ENCODE measurements at places on chromosomes 5 and 9.

DNA sequence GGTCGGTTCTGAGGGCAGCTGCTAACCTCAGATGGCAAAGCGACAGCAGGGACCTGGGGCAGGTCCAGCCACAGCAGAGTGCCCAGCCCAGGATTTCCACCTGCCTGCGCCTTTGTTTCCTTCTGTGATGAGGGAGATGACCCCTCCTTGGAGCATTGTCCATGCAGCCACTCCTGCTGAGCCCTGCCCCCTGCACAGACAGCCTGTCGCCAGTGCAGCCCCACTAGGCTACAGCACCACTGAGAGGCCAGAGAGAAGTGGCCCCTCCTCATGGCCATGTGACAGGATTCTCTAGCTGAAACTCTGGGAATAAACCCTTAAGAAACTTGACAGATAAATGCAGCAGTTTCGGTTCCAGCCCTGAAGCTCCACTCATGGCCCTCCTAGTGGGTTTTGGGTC lies 10.5 kb upstream of the MRNIP start:
- DNase-seq = no peak

DNA sequence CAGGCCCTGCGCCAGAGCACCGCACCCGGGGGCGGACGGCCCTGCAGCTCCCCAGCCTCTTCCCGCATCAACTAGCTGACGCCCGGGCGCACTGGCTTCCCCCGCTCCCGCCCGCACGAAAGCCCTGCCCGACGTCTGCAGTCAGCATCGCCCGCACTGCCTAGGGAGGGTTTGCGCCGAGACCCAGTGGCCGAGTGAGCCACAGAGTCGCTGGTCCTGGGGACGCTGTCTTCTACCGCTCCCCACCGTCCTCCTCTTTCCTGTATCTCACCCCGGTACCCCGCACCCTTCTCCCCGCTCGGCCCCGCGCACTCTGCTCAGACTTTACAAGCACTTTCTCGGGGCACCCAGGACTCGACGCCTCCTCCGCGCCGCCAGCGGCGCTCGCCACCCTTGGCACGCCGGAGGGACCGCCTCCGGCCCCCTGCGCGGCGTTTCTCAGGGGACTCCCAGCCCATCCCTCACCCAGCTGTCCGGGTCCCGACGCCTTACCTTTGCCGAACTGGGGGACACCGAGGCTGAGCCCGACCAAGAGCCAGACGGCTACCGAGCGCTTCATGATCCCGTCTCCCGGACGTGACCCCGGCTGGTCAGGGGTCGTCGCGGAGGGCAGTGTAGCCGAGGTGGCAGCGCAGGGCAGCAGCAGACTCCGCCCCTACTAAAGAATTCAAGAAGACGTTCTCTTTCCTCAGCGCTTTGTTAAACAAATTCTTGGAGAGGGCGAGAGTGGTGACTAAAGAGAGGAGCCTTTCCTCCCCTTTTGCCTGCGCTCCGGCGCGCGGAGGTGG lies 670 bp downstream of the EDIL3 start:
- DNase-seq = no peak

- DNase-seq = no peak
These were observed 539.7 kb upstream of the DAP start for GRCh38 chr5:11300736-11301135.

DNA sequence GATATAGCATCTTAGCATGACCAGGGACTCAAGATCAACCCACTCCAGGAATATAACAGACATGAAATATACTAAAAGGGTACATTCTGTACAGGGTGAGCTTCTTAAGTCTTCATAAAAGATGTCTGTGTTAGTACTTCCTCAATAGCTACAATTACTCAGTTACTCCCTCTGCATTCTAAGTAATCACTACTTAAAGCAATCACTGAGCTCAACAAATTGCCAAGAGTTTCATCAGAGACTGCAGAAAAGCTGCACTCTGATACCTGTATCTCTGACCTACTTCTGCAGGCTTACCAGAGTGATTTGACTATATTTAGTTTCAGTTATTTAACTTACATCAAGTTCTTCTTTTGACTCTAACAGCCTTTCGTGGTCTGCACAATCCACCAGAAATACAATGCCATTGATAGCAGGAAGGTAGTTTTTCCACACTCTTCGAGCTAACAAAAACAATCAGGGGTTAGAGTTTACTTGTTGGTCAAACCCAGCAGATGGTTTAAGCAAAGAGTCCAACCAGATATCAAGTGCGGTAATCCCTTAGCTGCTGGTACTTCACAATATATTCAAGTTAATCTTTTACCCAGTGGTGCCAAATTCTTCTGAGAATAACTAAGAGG lies 23.3 kb downstream of the SAR1B start:
- no peak for DNase-seq

DNA sequence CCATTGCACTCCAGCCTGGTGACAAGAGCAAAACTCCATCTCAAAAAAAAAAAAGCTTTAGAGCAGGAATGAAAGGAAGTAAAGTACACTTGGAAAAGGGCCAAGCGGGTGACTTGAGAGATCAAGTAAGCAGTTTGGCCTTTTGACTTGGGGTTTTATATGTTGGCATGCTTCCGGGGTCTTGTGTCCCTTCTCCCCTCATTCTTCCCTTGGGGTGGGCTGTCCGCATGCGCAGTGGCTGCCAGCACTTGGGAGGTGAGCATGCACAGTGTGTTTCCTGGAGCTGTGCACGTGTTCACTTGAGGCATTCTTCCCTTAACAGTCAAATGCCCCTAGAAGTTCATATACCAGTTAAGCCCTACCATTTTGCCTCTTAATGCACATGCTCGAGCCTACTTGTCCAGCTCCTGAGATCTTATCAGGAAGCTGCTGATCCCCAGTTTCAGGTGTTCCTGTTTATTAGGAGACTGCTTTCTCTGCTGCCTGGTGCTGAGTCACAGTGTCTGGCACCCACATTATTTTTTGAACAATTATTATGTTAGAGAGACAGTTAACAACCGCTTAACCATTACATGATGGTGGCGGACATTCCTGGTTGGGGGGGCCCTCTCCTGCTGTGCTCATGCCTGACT lies 32.6 kb upstream of the PRRC2B start:
- DNase-seq = peak; percentile 18

- DNase-seq = no peak
These were observed 290.9 kb downstream of the CDK5RAP2 start for GRCh38 chr9:120289098-120289497.

DNA sequence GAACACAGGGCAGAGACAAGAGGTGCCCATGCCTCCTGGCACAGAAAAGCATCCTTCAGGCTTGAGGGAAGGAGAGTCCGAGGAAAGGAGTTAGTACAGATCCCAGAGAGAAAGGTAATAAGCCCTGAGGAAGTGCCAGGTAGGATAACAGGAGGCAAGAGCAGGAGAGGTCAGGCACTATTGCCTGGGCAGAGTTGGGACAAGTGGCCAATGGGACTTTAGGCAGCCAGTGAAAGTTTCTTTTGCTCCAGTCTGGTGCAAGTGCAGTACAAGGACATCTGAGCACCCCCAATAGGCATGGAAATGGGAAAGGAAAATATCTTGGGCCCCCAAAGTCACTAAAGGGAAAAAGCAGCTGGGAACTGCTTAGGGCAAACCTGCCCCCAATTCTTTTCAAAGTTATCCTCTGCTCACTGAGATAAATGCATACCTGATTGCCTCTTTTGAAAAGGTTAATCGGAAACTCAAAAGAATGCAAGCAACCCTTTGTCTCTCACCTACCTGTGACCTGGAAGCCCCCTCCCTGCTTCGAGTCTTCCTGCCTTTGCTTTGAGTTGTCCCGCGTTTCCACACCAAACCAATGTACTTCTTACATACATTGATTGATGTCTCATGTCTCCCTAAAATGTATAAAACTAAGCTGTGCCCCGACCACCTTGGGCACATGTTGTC lies 46.5 kb downstream of the ELOVL7 start:
- no peak for DNase-seq

- DNase-seq = no peak
These were observed 32.4 kb downstream of the ABCA1 start for GRCh38 chr9:104895572-104895971.

- DNase-seq = no peak
These were observed 12.9 kb downstream of the PLPP7 start for GRCh38 chr9:131302244-131303075.

DNA sequence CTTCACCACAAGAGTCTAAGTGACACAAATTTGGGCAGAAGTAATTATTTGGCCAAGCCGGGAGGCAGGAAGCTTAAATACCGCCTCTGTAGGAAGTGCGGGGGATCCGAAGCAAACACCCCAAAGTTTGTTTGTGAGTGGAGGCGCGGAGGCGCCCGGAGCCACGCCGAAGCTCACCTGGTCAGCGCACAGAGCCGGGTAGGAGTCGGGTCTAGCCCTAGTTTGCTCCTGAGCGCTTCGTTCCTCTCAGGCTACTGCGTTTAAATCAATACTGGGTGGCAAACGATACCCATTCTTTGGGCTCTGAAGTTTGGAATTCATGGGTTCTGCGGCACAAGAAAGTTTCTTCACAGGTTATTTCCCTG lies 855 bp downstream of the MCC start:
- DNase-seq = no peak

DNA sequence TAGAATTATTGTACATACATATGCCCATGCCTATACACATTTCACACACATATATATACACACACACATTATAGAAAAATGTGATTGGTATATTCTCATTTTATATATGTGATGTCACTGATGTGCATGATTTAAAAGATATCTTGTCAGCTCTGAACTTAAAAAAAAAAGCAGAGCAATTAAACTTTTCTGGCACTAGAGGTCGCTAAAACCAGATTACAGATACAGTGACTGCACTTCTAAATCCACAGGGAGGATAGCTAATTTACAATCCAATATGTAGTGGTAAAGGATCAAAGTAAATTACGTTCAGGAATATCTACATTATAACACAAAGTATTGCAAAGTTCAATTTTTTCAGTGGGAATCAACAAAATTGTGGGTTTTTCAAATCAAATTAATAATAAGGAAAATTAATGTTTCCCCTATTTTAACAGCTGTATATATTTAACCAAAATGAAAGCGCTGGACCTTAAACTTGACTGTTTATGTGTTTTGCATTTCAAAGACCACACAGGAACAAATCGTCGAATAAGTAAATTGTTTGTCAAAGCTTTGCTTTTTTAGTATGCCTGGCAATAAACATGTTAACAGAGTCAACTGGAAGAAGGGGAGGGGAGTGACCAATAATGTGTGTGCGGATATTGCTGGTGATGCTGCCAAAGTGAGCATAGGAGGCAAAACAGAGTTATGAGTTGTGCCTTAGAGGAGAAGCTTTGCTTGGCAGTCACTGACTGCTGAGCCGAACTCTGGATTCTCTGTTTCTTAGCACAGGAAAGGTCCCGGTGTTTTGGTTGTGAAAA lies 1201.4 kb upstream of the C9orf72 start:
- no peak for DNase-seq

DNA sequence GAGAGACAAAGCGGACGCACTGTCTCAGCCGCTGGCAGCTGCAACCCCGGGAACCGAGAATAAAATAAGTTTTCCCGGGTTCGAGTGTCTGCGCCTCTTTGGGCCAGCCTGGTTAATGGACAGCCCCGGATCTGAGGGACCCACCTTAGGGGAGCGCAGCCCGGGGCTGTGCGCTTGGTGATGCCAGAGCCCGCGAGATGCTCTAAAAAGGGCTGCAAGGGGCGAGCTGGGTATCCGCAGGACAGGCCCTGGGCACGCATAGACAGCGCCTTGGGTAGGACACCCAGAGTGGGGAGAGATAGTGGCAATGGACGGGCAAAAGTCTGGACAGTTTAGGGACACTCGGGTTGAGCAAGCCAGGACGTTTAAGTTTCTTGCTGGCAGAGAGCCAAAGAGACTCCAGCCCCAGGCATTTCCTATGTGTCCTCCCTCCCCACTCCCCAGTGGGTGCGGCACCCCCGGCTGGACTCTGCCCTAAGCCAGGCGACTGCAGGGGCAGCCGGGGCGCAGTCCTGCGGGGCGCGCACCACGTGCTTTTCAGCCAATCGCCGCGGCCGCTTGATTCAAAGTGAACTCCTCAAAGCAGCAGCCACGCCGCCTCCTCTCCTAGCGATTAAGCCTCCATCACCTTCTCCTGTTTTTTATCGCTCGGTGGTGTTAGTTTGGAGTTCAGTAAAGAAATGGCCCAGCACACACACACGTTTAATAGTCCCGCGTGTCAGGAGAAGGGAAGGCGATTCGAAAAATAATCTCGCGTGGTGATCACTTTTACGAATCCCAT lies 616 bp upstream of the ENC1 start:
- no peak for DNase-seq

DNA sequence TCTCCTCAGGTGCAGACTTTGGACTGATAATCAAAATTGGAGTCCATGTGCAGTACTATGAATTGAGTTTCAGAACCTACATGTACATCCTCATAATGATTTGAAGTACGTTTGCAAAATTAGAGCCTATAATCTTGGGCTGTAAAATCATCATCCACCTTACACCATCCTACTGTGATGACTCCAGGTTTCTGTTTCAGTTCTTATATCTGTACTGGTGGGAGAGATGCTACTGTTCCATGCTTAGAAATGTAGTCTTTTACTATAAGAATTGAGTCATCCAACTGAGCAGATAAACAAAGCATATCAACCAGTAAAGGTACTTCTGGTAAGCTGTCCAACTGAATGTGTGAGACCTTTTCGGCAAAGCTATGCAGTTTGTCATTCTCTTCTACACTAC lies 586.3 kb upstream of the FAM174A start:
- no peak for DNase-seq

- no peak for DNase-seq
These were observed 45.3 kb upstream of the FOXE1 start for GRCh38 chr9:97807681-97808080.

DNA sequence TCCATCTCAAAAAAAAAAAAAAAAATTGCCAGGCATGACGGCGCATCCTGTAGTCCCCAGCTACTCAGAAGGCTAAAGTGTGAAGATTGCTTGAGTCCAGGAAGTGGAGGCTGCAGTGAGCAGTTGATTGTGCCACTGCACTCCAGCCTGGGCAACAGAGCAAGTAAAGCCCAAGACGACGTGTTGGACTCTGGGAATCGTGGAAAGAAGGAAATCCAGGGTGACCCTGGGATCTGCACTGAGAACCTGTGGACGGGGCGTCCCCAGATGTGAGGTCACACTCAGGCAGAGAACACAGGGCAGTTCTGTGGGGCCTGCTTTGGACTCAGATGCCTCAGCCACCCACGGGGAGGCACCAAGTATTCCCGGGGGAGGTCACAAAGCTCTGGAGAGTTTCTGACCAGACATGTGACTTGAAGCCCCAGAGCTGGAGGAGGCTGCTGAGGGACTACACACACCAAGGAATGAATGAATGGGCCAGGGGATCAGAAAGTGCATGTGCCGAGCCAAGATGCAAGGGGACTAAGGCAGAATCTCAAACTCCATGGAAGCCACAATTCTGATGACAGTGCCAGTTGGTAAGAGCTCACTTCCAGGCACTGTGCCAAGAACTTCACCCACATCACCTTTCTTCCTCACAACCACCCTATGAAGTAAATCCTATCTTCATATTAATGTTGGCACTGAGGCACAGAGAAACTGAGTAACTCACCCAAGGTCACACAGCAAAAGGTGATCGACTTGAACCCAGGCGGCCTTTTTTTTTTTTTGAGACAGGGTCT lies 12.9 kb downstream of the DYNC2I2 start:
- DNase-seq = no peak

- DNase-seq = no peak
These were observed 203.7 kb downstream of the NXNL2 start for GRCh38 chr9:88738709-88739108.

- no peak for DNase-seq
These were observed 16.5 kb downstream of the BHMT2 start for GRCh38 chr5:79086116-79086515.

- DNase-seq = no peak
These were observed 195.0 kb upstream of the GHR start for GRCh38 chr5:42228279-42228678.

All from stimulated activated CD8-positive, alpha-beta memory T cell treated with anti-CD3 and anti-CD28 coated beads, Interleukin-4, amount 100 ng/mL, for 1 hour (primary cell).